ENCODE measurements at places on chromosomes 3 and 15.

- no peak for DNase-seq
These were observed 47.5 kb downstream of the ABTB1 start for GRCh38 chr3:127720161-127720823.

GRCh38 chr3:45943207-45943846 is at the start of gene CXCR6:
CXCR6 (plus strand) TSS chr3:45943464; CDS start chr3:45946482, 3,018 bp downstream.
- DNase-seq = no peak

DNA sequence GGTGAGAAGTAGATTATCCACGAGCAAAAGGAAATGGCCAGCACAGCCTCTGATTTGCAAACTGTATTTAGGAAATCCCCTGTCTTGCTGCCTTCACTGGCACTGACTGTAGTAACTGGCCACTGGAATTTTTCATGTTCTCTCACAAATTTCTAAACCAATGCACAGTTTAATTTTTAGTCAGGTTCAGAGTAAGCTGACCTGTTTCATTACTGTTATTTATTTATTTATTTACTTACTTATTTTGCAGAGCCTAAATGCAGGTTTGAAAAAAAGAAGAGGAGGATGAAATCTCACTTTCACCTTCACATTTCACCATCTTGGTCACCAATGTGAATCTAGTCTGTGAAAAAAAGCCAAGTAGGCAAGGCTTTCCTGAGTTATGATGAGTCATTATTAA is 291.0 kb downstream of the PLOD2 start:
- no peak for DNase-seq

- no peak for DNase-seq
These were observed 12.2 kb downstream of the CLN6 start for GRCh38 chr15:68217341-68217740.

DNA sequence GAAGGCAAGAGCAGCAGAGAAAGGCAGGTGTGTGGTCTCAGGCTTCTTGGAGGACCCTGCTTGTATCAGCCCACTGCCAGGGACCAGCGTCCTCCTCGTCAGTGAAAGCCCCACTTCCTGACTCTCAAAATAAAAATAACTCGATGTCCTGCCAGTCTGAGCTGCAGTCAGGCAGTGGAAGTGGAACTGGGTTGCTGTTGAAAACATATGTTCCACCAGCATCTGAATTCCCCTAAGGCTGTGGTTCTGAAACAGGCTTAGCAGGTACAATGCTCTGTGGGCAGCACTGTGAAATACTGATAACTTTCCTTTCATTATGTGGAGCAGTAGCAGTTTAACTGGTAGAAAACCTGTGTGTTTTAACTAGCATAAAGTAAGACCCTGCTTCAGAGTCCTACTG is 121.6 kb upstream of the EIF1B start:
- no peak for DNase-seq

GRCh38 chr3:106371221-106371970 is 502.6 kb upstream of the CBLB start:
- no peak for DNase-seq

DNA sequence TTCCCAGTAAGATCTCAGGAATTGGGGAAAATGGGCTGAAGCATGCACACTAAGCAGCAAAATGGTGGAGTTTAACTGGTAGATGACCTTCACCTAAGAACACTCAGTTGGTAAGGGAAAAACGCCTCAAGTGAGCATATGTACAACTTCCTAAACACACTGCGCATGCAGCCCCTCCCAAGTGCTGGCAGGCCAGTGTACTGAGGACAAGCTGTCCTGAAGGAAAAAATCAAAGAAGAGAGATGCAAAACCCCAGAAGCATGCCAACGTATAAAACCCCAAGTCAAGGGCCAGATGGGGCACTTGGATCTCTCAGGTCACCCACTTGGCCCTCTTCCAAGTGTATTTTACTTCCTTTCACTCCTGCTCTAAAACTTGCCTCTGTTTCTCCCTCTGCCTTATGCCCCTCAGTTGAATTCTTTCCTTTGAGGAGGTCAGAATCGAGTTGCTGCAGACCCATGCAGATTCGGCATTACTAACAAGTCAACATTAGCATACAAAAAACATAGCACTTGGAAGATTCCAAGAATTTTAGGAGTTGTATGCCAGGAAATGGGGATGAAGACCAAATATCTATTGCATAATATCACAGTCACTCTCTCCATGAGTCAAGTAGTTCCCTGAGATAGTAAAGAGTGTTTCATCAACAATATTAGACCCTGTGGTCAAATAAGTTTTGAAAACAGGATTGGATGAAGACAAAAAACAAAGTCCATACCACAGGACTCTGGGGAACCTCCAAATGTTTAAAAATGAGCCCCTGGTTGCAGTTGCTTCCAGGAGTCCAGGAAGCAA is 10.8 kb upstream of the FYCO1 start:
- DNase-seq = no peak

DNA sequence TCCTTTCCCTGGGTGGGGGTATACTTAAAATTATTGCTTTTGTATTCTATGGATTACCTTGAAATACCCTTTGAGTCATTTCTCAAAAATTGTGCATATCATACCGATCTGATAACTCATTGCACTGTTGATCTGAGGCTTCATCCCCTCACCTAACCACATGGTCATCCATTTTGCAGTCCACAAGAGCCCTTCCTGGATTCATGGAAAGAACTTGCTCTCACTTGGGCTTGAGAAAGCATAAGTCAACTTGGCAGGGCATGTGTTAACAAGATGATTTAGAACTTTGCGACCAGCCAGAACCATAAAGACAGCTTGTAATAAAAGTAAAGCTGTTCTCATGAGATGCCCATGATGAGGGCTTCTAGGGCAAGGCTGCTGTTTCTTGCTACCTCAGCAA is 22.2 kb downstream of the MME start:
- no peak for DNase-seq

- DNase-seq = no peak
These were observed 64.3 kb downstream of the TSC22D2 start for GRCh38 chr3:150472421-150472820.

GRCh38 chr3:138310494-138310893 is 19.2 kb downstream of the NME9 start:
- DNase-seq = no peak

DNA sequence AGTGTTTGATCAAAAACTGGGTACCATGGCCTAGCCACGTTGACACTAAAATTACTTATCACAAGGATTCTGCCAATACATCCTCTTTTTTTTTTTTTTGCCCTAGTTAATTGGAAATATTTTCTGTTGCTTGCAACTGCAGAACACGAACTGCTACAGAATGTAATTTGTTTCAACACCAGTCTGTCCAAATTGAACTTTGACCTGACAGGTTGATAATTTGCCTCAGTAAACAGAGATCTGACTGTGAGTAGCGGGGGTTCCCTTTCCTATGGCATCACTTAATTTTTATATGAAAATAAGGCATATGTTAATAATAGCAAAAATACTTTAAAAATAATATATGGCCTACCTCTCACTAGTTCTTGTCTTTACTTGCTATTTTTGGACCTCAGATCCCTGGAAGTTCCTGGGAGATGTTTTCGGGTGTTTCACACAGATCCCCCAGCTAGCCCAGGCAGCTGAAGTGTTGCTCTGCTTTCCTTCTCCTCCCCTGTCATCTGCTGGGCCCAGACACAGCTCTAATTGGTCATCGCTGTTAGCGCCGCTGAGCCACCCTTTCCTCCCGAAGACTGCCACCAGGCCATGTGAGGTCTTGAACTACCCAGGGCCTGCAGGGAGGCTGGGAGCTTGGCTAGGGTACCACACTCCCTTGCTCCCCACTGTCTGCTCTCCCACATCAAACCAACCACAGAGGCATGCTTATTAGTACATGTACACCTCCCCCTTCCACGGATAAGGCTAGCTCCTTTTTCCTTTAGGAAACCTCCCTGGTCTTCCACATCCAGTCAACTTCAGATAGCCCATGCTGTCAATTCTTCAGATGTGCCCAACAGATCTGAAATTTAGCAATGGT is 89.8 kb upstream of the RNF7 start:
- DNase-seq = no peak

DNA sequence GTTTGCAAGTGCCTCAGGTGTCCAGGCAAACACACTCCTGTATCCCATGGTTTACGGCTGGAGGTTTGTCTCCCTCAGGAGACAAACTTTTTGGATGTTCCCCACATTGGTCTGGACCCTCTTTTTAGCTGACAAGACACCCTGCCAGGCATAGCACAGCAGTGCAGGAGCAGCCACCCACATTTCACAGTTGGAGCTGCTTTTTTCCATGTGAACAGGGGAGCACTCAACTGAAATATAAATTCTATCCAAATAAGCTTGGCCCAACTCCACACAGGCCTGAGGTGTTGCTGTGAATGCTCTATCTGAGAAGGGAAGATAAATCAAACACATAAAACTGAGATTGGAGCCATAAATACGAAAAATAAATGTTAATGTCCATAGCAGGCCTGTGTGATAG is 501.3 kb upstream of the IL12A start:
- DNase-seq = no peak

DNA sequence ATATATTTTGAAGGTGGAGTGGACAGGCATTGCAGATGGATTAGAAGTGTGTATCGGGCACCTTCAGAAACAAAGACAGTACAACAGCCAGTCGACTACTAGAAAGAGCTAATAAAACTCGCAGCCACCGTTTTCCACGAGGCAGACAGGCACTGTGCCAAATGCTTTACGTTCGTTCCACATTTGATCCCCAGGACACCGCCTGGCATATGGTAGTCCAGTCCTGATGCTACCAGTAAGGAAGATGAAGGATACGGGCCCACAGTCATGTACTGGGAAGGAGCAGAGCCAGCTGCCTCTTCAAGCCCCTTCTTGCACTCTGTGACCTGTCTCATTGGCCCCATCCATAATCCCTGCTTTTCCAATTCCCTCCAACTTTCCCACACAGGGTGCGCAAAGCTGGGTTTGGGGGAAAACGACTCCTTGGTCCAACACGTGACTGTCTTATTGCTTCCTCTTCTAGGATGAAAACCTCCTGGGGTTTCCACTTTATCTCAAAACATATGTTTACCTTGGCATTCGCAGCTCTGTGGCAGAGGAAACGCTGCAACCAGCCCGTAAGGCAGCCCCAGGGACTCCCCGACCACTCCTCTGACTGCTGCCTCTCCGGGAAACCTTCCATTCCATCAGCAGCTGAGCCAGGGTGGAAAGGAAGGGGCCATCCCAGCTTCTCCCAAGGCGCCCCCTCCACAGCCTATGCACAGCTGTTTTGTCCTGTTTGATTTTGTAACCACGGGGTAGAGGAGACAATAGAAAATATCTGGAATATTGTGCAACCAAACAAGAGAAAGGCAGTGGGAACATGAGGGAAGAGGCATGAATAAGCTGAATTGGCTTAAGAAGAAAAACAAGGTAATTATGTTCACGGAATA is 107.4 kb downstream of the ADAMTS17 start:
- DNase-seq = no peak

- no peak for DNase-seq
These were observed 147.4 kb upstream of the BCHE start for GRCh38 chr3:165984589-165984988.

Measured in right renal pelvis (tissue), 4 donors.